CD4-positive, alpha-beta T cell (primary cell): ENCODE measurements at places on chromosomes 16 and 17. TPM values are rescaled to one million over a fixed set of nuclear protein-coding genes. Genes with fewer than 3 reads are reported as not detected.

DNA sequence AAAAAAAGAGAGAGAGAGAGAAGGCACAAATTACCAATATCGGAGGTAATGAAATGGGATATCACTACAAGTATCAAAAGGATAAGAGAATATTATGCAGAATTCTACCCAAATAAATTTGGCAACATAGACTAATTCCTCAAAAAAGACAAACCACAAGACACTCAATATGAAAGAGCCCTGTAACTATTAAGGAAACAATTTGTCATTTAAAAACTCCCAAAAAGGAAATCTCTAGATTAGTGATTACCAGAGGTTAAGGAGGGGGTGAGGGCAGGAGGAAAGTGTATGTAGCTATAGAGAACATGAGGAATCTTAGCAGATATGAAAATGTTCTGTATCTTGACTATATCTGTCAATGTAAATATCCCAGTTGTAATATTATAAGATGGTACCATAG, 54.0 kb downstream of the CFDP1 start:
- no peak for DNase-seq

DNA sequence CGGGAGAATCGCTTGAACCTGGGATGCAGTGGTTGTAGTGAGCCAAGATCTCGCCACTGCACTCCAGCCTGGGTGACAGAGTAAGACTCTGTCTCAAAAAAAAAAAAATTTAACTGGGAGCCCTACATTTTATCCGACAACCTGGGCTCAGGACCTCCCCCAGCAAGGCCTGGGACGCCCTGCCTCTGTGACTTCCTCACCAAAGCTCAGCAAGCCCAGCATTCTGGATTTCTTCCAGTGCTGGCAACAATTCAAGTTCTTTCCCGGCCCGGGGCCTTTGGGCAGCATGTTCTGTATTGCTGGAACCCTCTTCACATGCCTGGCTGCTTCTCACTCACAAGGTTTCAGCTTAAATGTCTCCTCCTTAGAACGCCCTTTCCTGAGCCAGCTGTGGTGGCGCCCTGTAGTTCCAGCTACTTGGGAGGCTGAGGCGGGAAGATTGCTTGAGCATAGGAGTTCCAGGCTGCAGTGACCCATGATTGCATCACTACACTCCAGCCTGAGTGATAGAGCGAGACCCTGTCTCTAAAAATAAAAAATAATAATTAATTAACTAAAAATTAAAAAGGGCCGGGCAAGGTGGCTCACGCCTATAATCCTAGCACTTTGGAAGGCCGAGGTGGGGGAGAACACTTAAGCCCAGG, 15.9 kb upstream of the MEIOB start:
- no peak for DNase-seq

DNA sequence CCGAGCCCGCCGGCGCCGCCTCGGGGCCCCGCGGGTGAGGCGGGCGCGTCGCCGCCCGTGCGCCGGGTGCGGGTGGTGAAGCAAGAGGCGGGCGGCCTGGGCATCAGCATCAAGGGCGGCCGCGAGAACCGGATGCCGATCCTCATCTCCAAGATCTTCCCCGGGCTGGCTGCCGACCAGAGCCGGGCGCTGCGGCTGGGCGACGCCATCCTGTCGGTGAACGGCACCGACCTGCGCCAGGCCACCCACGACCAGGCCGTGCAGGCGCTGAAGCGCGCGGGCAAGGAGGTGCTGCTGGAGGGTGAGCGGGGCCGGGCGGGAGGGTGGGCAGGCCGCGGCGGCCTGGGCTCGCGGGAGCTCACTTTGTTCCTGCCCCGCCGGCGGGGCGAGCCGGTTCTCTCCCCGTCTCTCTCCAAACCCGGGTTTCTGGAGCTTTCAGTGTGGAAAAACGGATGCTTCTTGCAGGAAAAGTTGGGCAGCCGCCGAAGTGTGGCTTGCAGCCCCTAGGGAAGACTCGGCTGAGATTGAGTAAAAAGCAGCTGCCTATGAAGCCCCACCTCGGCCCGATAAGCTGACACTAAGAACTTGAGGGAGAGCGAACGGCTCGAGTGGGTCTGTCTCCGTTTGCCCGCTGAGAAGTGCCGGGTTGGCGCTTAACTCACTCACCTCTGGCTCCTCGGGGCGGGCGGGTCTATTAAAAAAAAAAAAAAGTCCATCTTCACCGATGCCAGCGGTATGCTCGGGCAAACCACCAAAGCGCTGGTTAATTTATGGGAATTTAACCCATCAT, 677 bp downstream of the SNTB2 start:
- DNase-seq: no peak

GRCh38 chr17:16181581-16181980, 33.8 kb downstream of the NCOR1 start:
- DNase-seq: no peak

NPIPA8 gene
- 46.8 TPM for total RNA-seq

OR3A3 gene
- not detected for total RNA-seq

GRCh38 chr16:67718668-67719047, 458 bp downstream of the GFOD2 start:
- peak; percentile 3 for DNase-seq
